Regular cardiac myocyte (primary cell): ENCODE measurements at places on chromosomes 12 and 14. TPM values are rescaled to one million over a fixed set of nuclear protein-coding genes. Genes with fewer than 3 reads are reported as not detected.

The FAIM2 gene
- total RNA-seq = 0.77 and 1.7 TPM in 2 replicates

The AVPR1A gene
- 0.38 and 0.56 TPM in 2 replicates for total RNA-seq

The LGMN gene
- total RNA-seq = 46.8 and 87.1 TPM in 2 replicates

The PPFIBP1 gene
- 112 and 171 TPM in 2 replicates for total RNA-seq

The FOXM1 gene
- 0.28 and 12.5 TPM in 2 replicates for total RNA-seq

The KIF26A gene
- under 0.01 TPM in 2 replicates for total RNA-seq

The C12orf60 gene
- 0.28 and 1.5 TPM in 2 replicates for total RNA-seq

The LUM gene
- 35.3 and 191 TPM in 2 replicates for total RNA-seq

The MYF6 gene
- total RNA-seq = not detected in 2 replicates

The ZDHHC22 gene
- not detected in 2 replicates for total RNA-seq

The SLCO1A2 gene
- under 0.01 and 0.19 TPM in 2 replicates for total RNA-seq

The SDR9C7 gene
- total RNA-seq = not detected in 2 replicates

The P2RX2 gene
- not detected in 2 replicates for total RNA-seq

The HOTAIR gene
- total RNA-seq = not detected in 2 replicates

The TAC3 gene
- 2.8 TPM in 1 of 2 replicates, not detected in the other for total RNA-seq

The PRR13 gene
- total RNA-seq = 19.7 and 29.5 TPM in 2 replicates

The ANGEL1 gene
- 5.4 and 9.3 TPM in 2 replicates for total RNA-seq

The ZFHX2 gene
- total RNA-seq = under 0.01 and 0.56 TPM in 2 replicates

The SOX5 gene
- total RNA-seq = 2.7 and 4.8 TPM in 2 replicates

The CPNE6 gene
- not detected in 2 replicates for total RNA-seq

The OR6C2 gene
- not detected in 2 replicates for total RNA-seq
